Right cardiac atrium (tissue), 5 donors: ENCODE measurements at places on chromosomes 4 and X. TPM values are rescaled to one million over a fixed set of nuclear protein-coding genes. Genes with fewer than 3 reads are reported as not detected.

DNA sequence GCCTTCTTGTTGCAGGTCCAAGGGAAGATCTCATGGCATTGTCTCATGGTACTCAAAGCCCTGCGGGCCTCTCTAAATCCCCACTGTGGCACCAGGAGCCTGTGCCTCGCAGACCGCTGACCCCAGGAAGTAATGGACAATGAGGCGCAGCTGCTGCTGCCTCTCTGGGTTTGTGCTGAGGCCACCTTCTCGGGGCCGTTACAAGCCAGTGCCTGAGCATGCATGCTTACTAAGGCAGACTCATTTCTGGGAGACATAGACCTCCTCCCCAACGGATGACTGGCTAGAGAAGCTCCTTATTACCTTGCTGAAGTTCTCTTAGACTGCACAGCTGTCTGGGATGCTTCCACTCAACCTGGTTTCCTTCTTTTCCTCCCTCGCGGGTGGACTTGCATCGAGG, 1.3 kb downstream of the BDH2 start:
- DNase-seq, result no peak

- DNase-seq, result no peak
These were observed 1110.4 kb upstream of the ADGRL3 start for GRCh38 chr4:60089546-60090273.

GRCh38 chr4:140246216-140246615, 92.2 kb upstream of the MAML3 start:
- DNase-seq, result no peak

GRCh38 chr4:21946858-21947257, 1.7 kb downstream of the KCNIP4 start:
- DNase-seq, result no peak

DNA sequence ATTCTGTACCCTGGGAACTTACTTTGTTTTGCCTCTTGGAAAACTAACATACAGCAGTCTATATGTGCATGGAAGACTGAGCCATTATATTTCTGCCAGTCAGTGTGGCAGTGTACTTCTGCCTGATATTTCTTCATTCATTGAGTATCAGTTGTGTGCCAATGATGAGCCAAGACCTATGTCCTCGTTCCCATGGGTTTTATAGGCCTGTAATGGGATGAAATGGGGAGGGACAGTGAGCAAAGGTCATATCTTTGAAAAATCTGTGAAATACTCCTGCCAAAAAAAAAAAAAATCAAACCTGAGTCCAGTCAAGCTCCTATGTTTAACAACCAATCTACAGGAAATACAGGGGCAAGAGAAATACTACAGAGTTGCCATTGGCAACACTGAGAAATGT, 9.1 kb downstream of the NSD2 start:
- DNase-seq, result no peak

- peak; percentile 45 for DNase-seq
These were observed 1826.0 kb downstream of the STIM2 start for GRCh38 chr4:28686618-28687017.

GRCh38 chr4:94544811-94545210, 93.1 kb downstream of the PDLIM5 start:
- DNase-seq, result no peak

- DNase-seq, result no peak
These were observed 12.1 kb upstream of the ARAP2 start for GRCh38 chr4:36256398-36256891.

GRCh38 chr4:52788806-52789205, 37.6 kb upstream of the ERVMER34-1 start:
- no peak for DNase-seq

- no peak for DNase-seq
These were observed 207.8 kb upstream of the DCAF8L1 start for GRCh38 chrX:28189011-28189410.

DNA sequence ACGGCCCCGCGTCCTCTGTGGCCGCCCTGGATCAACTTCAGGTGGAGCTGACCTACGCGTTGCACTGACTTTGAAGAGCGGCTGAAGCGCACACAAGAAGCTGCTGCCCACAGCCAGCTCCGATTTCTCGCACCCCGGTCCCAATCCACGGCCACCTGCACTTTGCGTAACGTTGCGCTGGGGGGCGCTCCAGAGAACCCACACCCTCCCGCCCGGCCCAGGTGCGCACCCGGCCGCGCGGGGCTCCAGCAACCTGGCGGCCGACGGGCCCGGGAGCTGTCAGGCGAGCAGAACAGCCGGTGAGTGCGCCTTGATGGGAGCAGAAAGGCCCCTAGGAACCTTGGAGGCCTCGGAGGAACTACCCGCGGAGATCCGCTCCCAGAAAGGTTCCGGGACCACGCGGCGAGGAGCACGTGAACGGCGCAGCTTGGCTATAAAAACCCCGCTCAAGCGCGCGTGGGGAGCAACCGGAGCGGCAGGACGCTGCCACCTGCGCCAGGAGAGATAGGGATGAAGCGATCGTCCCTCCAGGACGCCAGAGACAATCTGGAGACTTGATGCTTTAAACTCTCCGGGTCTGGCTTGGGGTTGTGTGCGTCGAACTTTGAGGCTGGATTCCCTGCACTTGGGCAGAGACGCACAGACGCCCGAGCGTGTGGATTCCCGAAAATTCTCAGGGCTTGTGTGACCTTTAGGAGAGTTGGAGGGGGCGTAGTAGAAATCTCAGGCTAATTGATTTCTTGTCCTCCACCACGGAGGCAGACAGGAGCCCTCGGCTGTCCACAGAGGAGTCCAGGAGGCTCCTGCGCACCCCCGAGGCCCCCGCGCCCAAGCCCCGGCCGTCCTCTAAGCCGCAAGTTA, 591 bp upstream of the NWD2 start:
- DNase-seq, result peak; percentile 19

- DNase-seq, result no peak
These were observed 52.1 kb upstream of the PCDH10 start for GRCh38 chr4:133096972-133097371.

DNA sequence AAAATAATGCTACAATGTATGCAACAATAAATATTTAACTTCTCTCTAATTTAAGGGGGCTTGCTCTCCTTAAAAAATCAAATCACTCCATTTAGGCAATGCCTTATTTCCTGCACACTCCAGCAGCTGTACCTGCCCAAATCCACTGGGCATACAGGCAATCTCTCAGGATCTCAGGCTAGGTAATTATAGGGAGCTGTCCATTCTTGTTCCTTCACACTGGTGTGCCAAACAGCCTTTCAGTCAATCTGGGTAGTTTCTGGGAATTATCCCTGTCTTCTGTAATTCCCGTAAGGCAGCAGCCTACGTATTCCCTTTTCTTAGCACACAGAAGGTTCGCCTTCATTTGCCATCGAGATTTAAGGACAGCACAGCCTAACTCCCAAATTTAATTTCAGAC, 922.6 kb upstream of the SLIT2 start:
- no peak for DNase-seq

DNA sequence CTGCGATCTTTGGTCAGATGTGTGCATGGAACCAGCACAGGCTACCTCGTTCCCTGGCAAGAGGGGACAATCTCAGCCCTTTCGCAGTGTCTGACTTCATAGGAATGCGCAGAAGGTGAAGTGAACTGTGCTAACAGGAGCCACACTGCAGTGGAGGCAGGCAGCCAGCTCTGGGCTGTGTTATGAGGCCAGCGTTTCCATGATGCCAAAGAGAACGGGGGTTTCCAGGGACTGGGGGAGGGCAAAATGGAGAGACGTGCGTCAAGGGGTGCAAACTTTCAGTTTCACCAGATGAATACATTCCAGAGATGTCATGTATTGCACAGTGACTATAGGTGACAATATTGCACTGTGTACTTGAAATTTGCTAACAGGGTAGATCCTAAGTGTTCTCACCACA, 30.4 kb downstream of the CLDN34 start:
- no peak for DNase-seq

GRCh38 chr4:113869743-113870375, 108.3 kb upstream of the CAMK2D start:
- DNase-seq, result no peak

DNA sequence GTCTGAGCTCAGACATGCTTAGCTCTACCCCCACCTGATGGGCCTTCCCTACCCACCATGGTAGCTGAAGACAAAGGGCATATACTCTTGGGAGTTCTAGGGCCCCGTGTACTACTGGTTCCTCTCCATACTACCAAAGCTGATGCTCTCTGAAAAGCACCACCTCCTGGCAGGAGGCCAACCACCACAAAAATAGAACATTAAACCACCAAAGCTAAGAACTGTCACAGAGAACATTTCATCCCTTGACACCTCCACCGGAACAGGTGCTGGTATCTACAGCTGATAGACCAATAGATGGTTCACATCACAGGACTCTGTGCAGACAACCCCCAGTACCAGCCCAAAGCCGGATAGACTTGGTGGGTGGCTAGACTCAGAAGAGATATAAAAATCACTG, 13.4 kb downstream of the EDA2R start:
- DNase-seq, result no peak

- DNase-seq, result no peak
These were observed 18.4 kb upstream of the AFF1 start for GRCh38 chr4:86916392-86916791.

- DNase-seq, result no peak
These were observed 4.2 kb upstream of the PDHA2 start for GRCh38 chr4:95835672-95836071.

DNA sequence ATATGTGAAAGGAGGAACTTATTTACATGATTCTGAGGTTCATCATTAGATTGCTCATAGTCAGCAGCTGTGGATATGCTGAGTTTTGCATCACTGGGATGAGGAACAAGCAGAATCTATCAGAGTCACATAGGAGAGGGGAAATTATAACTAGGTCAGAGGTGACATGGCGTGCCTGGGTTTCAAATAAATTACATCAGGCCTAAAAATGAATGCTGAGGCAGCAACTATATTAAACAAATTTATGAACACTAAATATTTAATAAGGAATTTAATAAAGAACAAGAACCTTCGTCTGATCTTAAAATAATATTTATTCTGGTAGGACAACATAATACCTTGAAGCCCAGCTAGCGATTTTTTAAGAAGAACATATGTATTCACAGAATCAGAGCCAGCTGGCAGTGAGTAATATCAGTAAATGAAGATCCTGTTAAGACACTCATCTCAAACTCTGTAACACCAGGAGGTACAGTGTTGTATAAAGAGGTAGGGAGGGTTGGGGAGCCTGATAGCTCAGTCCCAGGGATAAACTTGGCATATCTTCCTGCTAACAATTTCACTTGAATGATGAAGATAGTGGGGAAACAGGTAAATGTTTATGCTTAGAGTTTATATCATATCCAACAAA, 60.9 kb upstream of the HS3ST1 start:
- no peak for DNase-seq

- no peak for DNase-seq
These were observed 875.4 kb upstream of the PRKX start for GRCh38 chrX:4588893-4589292.

GRCh38 chr4:2330091-2331042, 68.5 kb upstream of the MXD4 start:
- no peak for DNase-seq

HELT gene
- not detected for total RNA-seq

C4orf17 gene
- not detected for total RNA-seq

DAPP1 gene
- total RNA-seq, result 1.4 TPM

CWH43 gene
- not detected for total RNA-seq

SSX4 gene
- not detected for total RNA-seq

ITGB1BP2 gene
- total RNA-seq, result 174 TPM

NLGN3 gene
- total RNA-seq, result 1.6 TPM

SPARCL1 gene
- total RNA-seq, result 386 TPM

MTMR8 gene
- 1.5 TPM for total RNA-seq

RIBC1 gene
- total RNA-seq, result 0.71 TPM

KLB gene
- 0.06 TPM for total RNA-seq

ADH5 gene
- 133 TPM for total RNA-seq

MAGED2 gene
- 134 TPM for total RNA-seq

DKK2 gene
- 2.7 TPM for total RNA-seq

C4orf54 gene
- 1.8 TPM for total RNA-seq
